ENCODE measurements at places on chromosomes 6 and 20.

DNA sequence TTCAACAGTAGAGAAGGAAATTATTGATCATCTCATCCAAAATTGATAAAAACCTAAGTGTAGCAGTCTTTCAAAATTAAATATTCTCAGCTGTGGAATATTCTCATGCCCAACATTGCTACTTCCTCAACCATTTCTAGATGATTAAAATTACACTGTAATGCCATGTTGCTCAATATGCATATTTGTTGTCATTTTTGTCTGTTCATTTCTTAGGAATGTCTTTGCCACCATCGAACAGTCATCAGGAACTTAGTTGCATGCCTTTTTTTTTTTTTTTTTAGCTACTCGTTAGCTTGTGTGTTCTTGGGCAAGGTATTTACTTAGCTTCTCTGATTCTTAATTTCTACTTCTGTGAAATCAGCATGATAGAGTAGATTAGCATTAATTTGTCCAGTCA is 188.6 kb downstream of the DTNBP1 start:
- DNase-seq = no peak

GRCh38 chr6:169048865-169049205 is 204.8 kb downstream of the THBS2 start:
- no peak for DNase-seq

GRCh38 chr20:40442181-40442963 is 246.7 kb downstream of the MAFB start:
- DNase-seq = no peak

GRCh38 chr6:107646176-107646575 is 156.3 kb downstream of the SOBP start:
- no peak for DNase-seq

DNA sequence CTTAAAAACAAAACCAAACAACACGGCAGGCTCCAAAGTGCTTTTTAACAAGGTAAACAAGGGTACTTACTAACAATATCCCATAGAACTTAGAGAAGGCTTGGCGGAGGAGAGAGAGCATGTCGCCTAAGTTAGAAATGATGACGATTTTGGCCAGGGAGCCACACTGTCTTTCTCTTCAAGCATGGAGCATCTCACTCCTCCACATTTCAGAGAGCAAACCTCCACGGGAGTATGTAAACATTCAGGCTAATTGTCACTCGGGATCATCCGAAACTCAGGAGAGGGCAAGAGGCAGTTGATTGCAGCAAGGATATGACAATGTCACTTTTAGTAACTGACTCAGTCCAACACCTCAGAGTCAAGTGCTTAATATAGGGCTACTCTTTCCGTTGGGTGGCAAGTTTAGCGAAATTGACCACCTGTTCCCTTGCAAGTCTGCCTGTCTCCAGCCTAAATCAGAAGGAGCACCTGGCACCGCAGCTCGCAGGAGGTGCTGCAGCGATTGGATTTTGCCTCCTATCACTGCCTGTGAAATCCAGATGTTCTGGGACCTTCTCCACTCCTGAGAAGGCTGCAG is 65.8 kb upstream of the RPS6KA2 start:
- DNase-seq = no peak

DNA sequence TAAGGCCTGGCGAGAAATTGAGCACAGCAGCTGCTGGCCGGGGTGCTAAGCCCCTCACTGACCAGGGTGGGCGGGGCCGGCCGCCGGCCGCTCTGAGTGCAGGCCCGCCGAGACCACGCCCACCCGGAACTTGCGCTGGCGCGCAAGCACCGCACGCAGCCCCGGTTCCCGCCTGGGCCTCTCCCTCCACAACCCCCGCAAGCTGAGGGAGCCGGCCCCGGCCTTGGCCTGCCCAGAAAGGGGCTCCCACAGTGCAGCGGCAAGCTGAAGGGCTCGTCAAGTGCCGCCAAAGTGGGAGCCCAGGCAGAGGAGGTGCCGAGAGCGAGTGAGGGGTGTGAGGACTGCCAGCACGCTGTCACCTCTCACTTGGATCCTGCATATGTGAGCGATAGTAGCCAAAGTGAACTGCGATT is 251.2 kb downstream of the GJA1 start:
- DNase-seq = no peak

DNA sequence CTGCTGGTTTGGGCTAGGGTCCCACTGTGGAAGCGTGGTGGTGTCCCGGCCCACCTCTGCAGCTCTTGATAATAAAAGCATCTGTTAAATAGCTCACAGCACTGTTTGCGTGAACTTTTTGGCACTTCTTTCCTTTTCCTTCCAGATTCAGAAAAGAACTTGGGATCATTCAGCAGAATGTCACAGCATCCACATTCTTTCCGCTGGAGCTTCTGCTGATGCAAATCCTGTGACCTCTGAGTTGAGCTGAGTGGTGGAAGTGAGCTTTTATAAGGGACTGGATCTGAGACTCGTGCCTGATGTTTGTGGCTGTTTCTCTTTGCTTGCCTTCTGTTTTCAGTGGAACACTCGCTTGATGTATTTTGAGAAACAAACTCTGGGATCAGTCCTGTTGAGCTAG is 3.9 kb downstream of the OSBPL2 start:
- DNase-seq = no peak

GRCh38 chr6:5697508-5697907 is 309.2 kb downstream of the NRN1 start:
- no peak for DNase-seq

- no peak for DNase-seq
Observed at GRCh38 chr6:28922004-28922820, 1.6 kb downstream of the TRIM27 start.

GRCh38 chr6:64263778-64264177 is 628.2 kb downstream of the PHF3 start:
- no peak for DNase-seq

GRCh38 chr6:151128763-151129370 is 110.9 kb upstream of the AKAP12 start:
- DNase-seq = no peak

- DNase-seq = no peak
Observed at GRCh38 chr6:108008363-108008762, 50.4 kb upstream of the SEC63 start.

- no peak for DNase-seq
Observed at GRCh38 chr6:33670971-33671743, 40.3 kb downstream of the UQCC2 start.

GRCh38 chr20:38842558-38842981 is 37.1 kb downstream of the PPP1R16B start:
- no peak for DNase-seq

DNA sequence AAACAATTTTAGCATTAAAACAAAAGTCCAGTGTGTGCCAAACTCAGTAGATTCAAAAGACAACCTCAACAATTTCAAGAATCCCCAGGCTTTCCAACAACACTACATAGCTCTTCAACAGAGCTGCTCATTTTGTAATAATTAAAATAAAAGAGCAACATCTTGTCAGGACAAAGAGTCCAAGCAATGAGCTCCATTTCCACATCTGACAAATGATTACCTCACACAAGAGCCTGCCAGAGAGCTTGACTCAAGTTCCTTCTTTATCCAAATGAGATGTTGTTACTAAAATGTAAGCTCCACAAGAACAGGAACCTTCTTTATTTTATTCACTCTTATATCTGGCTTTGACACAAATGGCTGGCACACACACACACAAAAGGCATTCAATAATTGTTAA is 449.8 kb downstream of the HACE1 start:
- DNase-seq = no peak

DNA sequence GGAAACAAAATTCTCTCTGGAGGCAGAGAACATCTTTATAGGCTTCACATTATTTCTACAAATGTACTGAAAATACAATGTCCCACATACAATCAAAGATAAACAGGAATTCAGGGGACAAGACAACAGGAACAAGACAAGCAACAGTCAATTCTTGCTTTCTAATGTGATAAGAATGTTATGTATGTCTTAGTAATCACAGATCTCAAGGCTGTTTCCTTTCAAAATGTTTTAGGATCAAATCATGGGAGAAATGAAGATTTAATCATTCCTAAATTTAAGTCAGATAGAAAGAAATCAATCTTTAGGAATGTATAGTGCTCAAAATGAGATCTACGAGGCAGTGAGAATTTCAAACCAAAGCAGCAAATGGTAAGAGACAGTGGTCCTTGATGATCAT is 32.1 kb downstream of the NEDD9 start:
- DNase-seq = no peak

GRCh38 chr6:6723361-6723760 is 134.8 kb downstream of the LY86 start:
- no peak for DNase-seq

DNA sequence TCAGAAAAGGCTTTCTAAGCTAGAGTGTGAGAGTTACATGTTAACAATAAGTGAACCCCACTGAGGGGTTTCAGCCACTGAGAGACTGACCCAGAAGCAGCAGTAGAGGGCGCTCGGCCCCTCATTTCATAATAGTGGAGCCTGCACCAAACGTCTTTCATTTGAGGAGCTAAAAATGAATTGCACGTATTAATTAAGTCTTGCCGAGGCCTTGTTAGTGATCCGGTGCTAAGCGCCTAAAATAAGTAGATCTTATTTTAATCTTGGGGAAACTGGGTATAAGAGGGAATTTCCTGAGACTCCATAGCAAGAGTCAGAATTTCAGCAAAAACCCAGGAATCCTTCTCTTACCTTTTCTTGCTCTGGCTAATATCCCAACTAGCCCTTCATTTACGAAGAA is 209.7 kb downstream of the FARS2 start:
- peak; percentile 45 for DNase-seq

GRCh38 chr6:44234101-44235025 is 11.0 kb downstream of the SLC29A1 start:
- DNase-seq = no peak

DNA sequence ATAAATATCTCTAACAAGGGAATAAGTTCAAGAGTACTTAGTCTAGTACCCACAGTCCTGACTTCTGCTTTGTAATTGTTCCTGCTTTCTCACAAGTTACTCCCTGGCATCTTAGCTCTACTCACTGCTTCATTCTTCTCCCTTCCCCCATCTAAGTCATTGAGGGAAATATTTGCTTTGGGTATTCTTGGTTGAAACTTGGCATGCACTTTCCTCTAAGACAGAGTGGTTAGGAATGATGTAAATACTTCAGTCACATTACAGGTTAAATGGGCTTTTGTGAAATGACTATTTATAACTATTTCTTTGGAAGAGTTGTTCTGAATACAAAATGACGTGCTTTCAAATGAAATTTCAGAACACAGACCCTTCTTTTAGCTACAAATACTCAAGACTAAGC is 67.7 kb upstream of the PLEKHG1 start:
- DNase-seq = no peak

DNA sequence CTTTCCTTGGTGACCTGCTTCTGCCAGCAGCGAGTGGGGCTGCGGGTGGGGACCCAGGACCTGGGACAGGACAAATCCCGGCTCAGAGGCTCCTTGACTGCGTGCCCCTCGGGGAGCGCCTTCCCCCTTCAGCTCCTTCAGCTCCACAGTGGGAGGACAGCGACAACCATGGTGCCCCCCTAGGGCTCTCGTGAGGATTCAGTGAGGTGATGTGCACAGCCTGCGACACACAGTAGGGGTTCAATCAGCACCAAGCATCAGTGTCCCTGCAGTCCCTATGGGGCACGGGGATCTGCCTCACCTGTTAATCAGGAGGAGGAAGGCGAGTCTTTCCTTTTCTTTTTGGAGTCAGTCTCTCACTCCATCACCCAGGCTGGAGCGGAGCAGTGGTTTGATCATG is 209.2 kb downstream of the PREX1 start:
- no peak for DNase-seq

- no peak for DNase-seq
Observed at GRCh38 chr6:80647156-80647555, 540.7 kb downstream of the BCKDHB start.

GRCh38 chr6:153047386-153047785 is 44.9 kb upstream of the MTRF1L start:
- DNase-seq = no peak

- DNase-seq = no peak
Observed at GRCh38 chr6:6620766-6621425, 32.4 kb downstream of the LY86 start.

DNA sequence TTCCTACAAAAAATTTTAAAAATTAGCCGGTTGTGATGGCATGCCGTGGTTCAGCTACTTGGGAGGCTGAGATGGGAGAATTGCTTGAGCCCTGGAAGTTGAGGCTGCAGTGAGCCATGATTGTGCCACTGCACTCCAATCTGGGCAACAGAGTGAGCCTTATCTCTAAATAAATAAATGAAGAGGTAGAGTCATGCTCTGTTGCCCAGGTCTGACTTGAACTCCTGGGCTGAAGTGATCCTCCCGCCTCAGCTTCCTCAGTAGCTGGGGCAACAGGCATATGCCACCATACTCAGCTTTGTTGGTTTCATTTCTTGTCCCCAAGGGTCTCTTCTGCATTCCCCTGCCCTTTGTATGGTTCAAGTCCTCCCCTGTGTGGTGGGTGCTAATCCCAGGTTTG is 17.0 kb downstream of the HSPA1B start:
- DNase-seq = no peak

DNA sequence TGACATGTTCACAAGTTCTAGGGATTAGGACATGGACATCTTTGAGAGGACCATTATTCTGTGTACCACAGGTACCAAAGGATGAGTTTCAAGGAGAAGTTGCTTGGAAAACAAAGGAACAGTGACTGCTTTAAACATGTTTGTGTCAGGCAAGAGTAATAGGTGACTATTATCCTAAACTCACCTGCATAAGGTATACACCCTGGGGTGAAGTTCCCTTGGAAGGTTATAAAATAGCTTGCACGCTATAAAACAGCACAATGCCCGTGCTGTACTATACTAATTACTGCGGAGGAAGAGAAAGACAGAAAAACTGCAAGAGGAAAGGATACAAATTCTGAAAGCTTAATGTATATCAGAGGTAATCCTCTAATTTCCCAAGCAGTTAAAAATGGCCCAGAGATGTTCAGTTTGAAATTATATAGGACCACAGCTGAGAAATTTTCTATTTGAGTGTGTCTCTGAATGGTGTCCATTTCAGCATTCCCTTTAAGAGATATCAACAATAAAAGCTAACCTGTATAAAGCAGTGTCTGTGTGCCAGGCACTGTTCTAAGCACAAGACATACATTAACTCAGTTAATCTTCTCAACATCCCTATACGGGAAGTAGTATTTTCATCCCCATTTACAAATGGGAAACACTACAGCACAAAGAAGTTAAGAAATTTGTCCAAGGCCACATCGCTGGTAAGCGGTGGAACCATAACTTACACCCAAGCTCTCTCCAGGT is 19.7 kb downstream of the TBC1D32 start:
- DNase-seq = no peak

DNA sequence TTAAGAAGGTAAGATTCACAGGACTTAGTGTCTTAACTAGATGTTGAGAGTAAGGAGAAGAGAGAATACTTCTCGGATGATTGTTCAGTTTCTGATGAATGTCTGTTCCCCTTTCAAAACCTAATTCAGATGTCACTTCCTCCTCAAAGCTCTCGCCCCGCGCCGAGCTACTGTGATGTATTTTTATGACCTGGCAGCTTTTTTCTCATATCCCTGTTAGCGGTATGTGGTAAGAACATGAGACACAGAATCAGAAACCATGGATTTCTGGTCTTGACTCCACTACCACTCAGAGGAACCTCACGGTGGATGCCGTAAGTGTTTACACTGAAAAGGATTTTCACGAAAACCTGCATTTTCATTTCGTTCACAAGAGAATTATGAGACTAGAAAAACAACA is 48.4 kb downstream of the CEP43 start:
- no peak for DNase-seq
